ENCODE measurements at places on chromosomes 1 and 21.

DNA sequence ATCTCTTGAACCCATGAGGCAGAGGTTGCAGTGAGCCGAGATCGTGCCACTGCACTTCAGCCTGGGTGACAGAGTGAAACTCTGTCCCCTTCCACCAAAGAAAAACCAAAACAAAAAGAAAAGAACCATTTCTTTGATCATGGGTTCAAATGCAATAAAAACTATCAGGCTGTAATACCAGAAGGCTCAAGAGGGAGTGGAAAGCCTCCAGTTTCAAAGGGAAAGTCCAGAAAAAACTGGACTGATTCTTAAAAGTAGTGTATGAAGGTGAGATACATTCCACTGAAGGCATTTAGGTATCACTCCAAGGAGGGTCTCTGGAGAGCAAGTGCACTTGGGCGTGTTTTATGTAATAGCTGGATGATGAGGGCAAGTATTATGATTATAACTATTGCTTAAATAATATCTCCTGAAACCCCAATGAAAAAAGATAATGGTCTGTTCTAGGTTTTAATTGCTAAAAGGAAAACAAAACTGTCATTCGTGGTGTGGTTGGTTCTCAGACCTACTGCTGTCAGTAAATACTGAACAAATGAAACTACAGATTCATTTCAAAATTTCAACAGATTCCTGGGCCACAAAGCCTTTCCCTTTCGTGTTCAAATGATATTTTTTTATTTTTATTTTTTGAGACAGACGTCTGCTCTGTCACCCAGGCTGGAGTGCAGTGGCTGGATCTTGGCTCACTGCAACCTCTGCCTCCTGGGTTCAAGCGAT is 6.0 kb upstream of the CAMTA1 start:
- no peak for DNase-seq

- DNase-seq, result no peak
Measured at GRCh38 chr1:116231752-116232151, 120.6 kb downstream of the MAB21L3 start.

- DNase-seq, result no peak
Measured at GRCh38 chr21:46393451-46393940, 65.2 kb upstream of the DIP2A start.

DNA sequence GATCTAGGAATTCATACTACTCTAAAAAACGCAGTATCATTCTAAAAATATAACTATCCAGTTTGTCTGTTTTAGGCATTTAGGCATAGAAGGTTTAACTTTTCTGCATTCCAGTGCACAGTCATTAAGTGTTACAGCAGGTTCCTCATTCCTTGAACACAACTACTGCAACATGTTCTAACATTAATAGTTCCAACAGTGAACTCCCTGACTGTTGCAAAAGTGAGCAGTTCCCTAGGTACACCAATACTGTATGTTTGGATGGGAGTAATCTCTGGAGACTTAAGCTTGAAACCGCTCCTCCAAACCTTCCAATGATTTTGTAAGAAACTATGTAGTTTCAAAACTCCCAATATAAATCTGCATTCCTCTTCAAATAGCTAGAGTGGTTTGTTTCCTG is 46.2 kb downstream of the UCHL5 start:
- DNase-seq, result no peak

GRCh38 chr1:180586671-180587155 is 27.9 kb downstream of the OVAAL start:
- DNase-seq, result no peak

DNA sequence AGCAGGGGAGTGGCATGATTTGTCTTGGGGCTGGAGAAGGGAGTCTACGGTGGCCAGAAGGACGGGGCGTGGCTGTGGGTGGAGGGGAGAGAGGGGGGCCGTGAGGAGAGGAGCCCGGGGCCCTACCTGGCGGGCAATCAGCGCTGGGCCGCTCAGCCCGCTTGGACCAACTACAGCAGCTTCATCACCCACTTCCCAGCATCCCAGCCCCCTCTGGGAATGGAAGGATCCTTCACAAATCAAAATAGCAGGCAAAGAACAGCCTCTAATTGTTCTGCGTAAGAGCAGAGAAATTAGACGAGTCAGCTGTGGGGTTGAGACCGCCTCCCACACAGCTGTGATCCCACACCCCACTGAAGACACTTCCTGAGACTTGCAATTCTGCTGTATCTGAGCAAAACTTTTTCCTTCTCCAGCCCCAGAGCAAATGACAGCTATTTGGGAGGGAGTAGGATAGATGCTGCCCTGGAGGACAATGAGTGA is 43.5 kb downstream of the OPRD1 start:
- no peak for DNase-seq

DNA sequence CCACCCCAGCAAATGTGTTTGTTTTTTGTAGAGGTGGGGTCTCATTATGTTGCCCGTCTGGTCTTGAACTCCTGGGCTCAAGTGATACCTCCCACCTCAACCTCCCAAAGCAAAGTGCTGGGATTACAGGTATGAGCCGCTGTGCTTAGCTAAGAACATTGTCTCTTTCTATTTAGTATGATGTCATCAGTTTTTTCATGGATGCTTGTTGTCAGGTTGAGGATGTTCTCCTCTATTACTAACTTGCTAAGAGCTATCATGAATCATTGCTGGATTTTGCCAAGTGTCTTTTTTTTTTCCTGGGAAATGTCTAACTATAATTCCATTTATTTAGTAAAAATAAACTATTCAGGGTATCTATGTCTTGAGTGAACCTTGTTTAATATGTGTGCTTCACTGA is 19.0 kb upstream of the MPC2 start:
- DNase-seq, result no peak

GRCh38 chr21:38472412-38473108 is 25.7 kb downstream of the ERG start:
- no peak for DNase-seq

DNA sequence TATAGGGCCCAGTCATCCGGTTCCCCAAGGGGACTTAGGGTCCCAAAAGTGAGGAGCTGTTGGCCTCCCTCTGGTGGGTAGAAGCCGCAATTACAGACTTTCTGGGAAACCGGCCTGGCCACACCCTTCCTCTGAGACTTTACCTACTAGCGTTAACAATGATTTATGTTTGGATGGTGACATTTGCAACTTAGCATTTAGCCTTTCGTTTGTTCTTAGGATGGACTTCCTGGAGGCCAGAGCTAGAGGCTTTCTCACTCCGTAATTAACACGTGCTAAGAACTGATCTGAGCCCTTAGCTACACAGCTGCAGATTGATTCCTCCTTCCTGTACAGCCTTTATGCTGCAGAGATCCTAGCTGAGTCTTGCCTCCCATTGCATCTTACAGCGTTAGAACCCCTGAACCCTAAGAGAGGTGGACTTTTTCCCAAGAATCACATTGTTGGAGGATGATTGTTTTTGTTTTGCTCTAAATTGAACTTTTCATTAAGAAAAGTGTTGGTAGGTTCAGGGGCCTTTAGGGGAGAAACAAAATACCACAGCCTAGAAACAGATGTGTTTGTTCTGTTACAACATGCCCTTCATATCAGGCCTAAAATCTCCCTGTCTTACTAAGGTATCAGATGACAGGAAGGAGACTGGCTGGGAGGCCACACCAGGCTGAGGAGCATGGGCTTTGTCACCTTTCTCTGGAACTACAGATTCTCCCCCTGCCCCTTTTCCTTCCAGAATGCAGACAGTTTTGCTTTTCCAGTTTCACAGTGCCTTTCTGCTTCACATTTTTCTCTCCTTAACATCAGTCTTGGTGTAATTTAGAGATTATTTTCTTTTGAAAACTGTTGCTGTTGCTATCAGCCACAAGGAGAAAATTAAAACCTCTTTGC is 1.9 kb downstream of the S100A11 start:
- peak; percentile 72 for DNase-seq

DNA sequence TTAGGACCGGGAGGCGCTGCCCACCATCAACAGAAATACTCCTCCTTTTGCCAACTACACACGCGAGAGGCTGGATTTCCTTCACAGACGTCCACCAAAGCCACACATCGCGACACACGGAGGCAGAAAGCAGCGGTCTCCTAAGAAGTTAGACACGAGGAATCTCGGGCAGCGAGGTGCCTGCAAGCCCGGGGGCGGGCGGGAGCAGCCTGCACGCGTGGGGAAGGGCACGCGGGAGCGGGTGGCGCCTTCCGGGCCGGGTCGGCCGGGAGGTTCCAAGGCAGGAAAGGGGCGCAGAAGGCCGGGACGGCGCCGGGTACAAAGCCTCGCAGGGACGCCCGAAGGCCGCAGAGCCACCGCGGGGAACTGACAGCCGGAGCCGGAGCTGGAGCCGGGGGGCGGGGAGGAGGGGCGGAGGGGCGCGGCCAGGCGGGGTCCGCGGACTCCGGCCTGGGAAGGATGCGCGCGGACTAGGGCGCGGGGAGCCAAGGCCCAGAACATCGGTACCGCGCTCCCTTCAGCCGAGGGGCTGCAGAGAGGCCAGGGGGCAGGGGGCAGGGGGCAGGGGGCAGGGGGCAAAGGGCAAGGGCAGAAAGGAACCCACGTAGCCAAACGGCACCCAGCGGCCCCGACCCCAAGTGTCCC is 722 bp downstream of the NPHP4 start:
- DNase-seq, result no peak
